ENCODE measurements at places on chromosomes 3 and 15.

- no peak overlapping the region for H3K4me3 ChIP-seq
- no peak for DNase-seq
- no peak overlapping the region for H3K27ac ChIP-seq
- H3K4me1 ChIP-seq, result no peaks in the 10 kb centered on the region
- H3K27me3 ChIP-seq, result no peaks in the 10 kb centered on the region
- no peaks in the 10 kb centered on the region for H3K36me3 ChIP-seq
Measured at GRCh38 chr3:147379651-147380050, 26.7 kb downstream of the ZIC4 start.

DNA sequence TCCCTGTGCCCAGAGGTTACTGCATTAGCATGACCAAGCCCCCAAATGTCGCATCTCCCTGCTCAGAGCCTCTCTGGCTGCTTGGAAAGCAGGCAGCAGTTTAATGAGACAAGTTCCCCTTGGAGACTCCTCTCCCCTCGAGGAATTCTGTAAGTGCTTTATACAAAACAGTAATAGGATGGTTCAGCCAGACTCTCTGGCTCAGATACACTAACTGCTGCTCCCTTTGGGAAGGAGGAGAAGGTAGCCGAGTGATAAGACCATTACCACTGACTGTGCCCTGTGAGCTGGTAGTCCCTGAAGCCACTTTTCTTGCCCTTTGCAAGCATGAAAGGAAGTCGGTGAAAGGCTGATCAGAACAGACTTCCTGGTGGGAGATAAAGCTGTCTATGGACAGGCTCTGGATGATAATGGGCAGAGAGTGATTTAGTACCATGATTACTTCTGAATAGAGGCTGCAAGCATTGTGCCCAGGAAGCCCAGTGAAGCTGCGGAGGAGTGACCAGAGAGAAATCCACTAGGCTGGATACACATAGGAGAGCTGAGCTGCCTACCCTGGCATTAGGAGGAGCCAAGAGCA lies 100.8 kb downstream of the SEMA6D start:
- no peaks in the 10 kb centered on the region for H3K27me3 ChIP-seq
- no peak for DNase-seq
- no peak overlapping the region for H3K27ac ChIP-seq

- H3K4me1 ChIP-seq, result no peaks in the 10 kb centered on the region
- H3K36me3 ChIP-seq, result no peaks in the 10 kb centered on the region
- H3K27me3 ChIP-seq, result no peaks in the 10 kb centered on the region
- no peak for DNase-seq
Measured at GRCh38 chr3:11547498-11547897, 96.2 kb downstream of the VGLL4 start.

- peaks cover 17% of the 10 kb centered on the region for H3K4me1 ChIP-seq
- no peak for DNase-seq
- no peaks in the 10 kb centered on the region for H3K27me3 ChIP-seq
- H3K36me3 ChIP-seq, result no peaks in the 10 kb centered on the region
- no peak overlapping the region for H3K4me3 ChIP-seq
- H3K27ac ChIP-seq, result peak overlapping the region; percentile 28
Measured at GRCh38 chr3:19931180-19931692, 2.8 kb downstream of the EFHB start.

- H3K4me1 ChIP-seq, result no peaks in the 10 kb centered on the region
- no peaks in the 10 kb centered on the region for H3K36me3 ChIP-seq
- H3K27ac ChIP-seq, result no peak overlapping the region
- no peaks in the 10 kb centered on the region for H3K27me3 ChIP-seq
Measured at GRCh38 chr3:136960838-136961836, 3.4 kb downstream of the IL20RB start.

DNA sequence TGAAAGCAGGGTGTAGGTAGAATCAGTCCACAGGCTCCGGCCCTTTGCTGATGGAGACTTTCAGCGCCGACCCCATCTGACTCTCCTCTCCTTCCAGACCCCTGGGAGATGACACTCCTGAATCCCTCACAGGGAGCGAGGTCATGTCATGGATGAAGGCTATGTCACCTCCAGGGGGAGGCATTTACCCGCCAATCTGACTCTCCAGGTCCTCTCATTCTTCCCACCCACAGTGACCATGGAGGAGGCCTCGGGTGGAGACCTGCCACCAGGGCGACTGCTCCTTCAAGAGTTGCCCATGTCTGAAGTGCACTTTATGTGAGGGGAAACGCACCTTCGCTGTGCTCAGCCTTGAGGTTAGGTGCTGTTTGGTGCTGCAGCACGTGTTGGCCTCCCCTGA lies 112.7 kb downstream of the KLF13 start:
- H3K27me3 ChIP-seq, result no peaks in the 10 kb centered on the region
- DNase-seq, result peak; percentile 51
- no peak overlapping the region for H3K4me3 ChIP-seq
- no peak overlapping the region for H3K27ac ChIP-seq
- H3K36me3 ChIP-seq, result no peaks in the 10 kb centered on the region

DNA sequence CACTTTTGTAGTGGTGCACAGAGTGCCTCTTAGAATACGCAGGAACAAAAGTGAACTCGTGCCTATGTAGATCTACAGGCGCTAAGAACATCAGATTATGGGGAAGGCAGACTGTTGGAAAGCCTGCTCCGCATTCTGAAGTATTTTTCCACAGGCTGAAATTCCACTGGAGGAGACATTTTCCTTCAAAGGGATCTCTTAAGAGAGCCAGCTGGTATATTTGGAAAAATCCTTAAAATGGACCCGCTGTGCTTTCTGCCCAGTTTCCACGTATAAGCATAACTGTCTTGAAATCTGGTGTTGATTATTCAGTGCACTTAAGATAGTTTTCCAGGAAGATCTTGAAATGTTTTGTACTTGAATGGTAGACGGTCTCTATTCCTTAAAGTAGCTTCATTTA lies 34.7 kb upstream of the ICE2 start:
- H3K36me3 ChIP-seq, result no peaks in the 10 kb centered on the region
- H3K27ac ChIP-seq, result no peak overlapping the region
- H3K4me3 ChIP-seq, result no peak overlapping the region

GRCh38 chr3:131216801-131217200 lies 164.8 kb upstream of the NUDT16 start:
- no peak for DNase-seq
- H3K27ac ChIP-seq, result no peak overlapping the region
- no peaks in the 10 kb centered on the region for H3K4me1 ChIP-seq
- H3K36me3 ChIP-seq, result no peaks in the 10 kb centered on the region
- H3K27me3 ChIP-seq, result no peaks in the 10 kb centered on the region
- H3K4me3 ChIP-seq, result no peak overlapping the region

DNA sequence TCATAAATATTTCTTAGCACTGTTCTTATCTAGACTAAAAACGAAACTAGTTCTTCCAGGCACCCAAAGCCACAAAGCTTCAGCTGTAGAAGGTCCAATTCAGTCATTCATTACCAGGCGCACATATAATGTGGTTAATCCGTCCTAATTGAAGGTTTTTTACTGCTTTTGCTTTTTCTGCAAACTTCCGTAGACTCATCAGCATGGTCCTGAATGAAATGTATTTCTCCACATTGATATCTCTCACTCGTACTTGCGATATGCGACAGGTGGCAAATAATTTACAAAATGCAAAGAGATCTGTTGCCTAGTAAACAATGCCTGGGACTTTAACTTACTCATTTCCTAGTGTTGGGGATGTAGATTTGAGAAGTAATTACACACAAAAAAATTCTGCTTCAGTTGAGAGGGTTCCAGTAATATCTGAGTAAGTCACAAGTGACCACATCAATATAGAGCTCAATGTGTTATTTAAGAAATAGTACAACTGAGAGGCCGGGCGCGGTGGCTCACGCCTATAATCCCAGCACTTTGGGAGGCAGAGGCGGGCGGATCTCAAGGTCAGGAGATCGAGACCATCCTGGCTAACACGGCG lies 75.0 kb upstream of the MBNL1 start:
- peak; percentile 78 for DNase-seq
- H3K4me1 ChIP-seq, result peaks cover 20% of the 10 kb centered on the region
- H3K4me3 ChIP-seq, result peak overlapping the region; percentile 71
- peak overlapping the region; percentile 65 for H3K27ac ChIP-seq
- no peaks in the 10 kb centered on the region for H3K27me3 ChIP-seq

DNA sequence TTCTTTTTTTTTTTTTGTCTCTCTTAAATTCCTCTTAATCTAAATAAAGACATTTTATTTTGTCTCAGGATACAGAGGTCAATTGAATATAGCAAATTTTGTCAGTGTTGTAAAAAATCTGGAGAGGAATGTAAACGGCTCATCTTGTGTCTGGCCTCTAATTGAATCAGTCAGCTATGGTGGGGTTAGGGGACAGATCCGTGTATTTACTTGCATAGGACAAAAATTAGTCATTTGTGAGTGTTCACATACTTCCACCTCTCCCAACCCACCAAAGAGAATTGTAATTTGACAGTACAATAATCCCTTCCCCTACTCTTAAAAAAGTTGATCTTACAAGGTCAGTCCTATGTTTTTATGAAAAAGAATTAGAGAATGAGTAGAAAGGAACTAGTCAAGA lies 18.3 kb downstream of the PPARG start:
- no peaks in the 10 kb centered on the region for H3K36me3 ChIP-seq
- no peak overlapping the region for H3K4me3 ChIP-seq
- no peak overlapping the region for H3K27ac ChIP-seq
- no peaks in the 10 kb centered on the region for H3K4me1 ChIP-seq

DNA sequence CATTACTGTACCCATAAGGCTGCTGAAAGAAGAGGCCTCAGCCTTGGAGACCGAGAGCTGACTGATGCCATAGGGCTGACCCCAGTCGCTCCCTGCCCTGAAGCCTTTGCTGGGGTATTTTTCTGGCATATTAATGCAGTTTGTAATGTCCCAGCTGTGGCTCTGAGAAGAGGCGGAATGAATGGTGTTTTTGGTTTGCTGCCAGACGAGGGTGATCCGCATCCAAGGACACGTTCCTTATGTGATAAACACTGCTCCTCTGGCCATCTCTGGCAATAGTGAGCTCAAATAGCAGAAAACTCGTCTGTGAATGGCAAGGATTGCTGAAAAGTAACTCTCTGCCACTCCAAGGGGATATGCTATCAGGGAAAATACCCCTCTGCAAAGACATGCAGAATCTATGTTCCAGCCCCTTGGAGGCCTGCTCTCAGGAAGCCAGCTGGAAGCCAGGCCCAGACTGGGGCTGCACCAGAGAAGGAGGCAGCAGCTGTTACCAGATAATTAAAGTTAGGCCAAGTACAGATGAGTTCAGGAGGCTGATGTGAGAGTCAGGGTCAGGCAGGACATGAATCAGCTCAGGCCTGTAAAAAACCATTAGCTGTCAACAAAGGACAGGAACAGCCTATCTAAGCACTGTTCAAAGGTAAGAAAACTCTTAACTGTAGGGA lies 28.9 kb upstream of the KLHL6 start:
- H3K36me3 ChIP-seq, result no peaks in the 10 kb centered on the region
- H3K4me3 ChIP-seq, result no peak overlapping the region
- peaks cover 7% of the 10 kb centered on the region for H3K4me1 ChIP-seq
- H3K27me3 ChIP-seq, result no peaks in the 10 kb centered on the region
- DNase-seq, result peak; percentile 15
- no peak overlapping the region for H3K27ac ChIP-seq

GRCh38 chr15:89018207-89018606 lies 70.0 kb upstream of the ABHD2 start:
- peaks cover 14% of the 10 kb centered on the region for H3K4me1 ChIP-seq
- H3K27ac ChIP-seq, result no peak overlapping the region
- no peaks in the 10 kb centered on the region for H3K27me3 ChIP-seq
- DNase-seq, result no peak
- no peaks in the 10 kb centered on the region for H3K36me3 ChIP-seq
- H3K4me3 ChIP-seq, result no peak overlapping the region

GRCh38 chr3:151770956-151771355 lies 37.2 kb downstream of the AADACL2 start:
- no peak for DNase-seq
- H3K27ac ChIP-seq, result no peak overlapping the region
- no peak overlapping the region for H3K4me3 ChIP-seq
- H3K27me3 ChIP-seq, result no peaks in the 10 kb centered on the region
- no peaks in the 10 kb centered on the region for H3K36me3 ChIP-seq

DNA sequence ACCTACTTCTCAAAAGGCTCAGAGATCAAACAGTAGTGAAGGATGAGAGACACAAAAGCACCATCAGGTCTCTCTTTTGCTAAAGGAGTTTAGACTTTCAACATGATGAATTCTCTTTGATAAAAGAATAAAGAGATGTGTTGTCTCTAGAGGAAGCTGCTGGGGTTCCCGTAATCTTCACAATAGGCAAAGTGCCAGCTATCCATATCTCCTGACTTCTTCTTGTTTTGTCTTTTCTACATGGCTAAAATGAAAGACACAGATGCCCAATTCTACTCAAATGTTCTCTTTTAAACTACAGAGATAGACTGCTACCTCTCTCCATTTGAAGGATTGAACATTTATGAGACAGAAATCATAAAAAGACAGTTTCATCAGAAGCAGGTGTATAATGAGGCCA lies 38.4 kb upstream of the TUSC7 start:
- no peaks in the 10 kb centered on the region for H3K27me3 ChIP-seq
- no peak overlapping the region for H3K27ac ChIP-seq
- H3K4me1 ChIP-seq, result no peaks in the 10 kb centered on the region
- DNase-seq, result no peak

- H3K27ac ChIP-seq, result no peak overlapping the region
- peaks cover 97% of the 10 kb centered on the region for H3K4me1 ChIP-seq
- H3K4me3 ChIP-seq, result no peak overlapping the region
Measured at GRCh38 chr15:31340047-31340446, 13.4 kb downstream of the KLF13 start.

DNA sequence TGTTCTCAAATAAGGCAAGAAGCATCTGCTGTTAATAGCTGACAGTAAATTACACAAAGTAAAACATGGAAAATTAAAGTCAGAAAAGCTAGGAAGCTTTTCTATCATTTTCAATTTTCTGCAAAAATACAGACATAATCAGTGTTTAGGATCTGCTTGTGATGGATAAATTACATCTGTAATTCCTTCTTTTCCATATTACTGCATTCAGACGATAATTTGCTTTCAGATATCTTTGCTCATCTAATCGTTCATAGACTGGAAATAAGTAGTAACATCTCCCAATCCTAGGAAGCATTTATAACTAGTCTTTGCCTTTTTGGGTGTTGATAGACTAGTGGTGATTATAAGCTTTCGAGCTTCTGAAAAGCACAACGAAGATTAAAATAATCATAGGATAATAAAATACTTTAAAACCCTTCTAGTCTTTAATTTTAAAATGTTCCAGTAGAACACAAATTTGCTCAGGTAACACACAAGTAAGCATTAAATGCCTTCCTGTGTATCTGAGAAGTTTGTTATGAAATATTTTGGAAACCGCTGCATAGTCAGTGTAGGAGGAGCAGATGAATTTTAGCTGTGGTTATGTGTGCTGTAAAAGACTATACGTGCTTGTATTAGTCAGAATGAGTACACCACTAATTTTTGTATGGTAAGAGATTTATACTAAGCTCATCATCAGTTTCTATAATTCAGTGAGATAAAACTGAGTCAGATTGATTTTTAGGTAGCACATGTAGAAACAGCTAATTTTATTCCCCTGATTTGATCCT lies 41.0 kb downstream of the MBNL1 start:
- no peaks in the 10 kb centered on the region for H3K27me3 ChIP-seq
- no peaks in the 10 kb centered on the region for H3K4me1 ChIP-seq
- no peak for DNase-seq
- no peak overlapping the region for H3K4me3 ChIP-seq

Measured in MM.1S (cell line).